Hippocampal formation (tissue), 2 donors: ENCODE measurements at places on chromosomes 2 and 18.

DNA sequence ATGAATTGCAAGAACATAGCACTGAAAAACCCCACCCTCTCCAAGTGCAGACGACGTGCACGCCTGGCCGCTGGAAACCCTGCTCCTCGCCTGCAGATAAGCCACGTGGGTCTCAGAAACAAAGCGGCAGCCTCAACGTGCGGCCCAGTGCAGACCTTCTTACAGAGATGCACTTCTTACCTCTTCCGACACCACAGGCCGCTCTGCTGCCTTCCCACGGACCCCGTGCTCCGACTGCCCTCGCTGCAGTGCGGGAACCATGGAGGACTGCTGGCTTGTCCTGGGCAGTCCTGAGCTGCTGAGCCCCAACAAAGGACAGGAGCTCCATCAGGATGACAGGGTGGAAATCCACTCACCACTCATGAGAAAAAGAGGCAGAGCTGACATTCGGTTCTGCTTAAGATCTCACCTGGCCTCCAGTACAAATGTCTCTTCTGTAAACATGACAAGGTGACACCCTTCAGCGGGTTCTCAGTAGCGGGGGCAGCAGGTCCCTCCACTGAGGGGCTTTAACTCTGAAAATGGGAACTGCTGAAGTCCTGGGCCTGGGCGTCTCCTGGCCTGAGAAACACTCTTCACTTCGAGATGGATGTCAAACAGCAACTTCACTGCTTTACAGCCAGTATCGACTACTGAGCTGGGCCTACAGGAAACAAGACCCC is 6.2 kb downstream of the COPS9 start:
- DNase-seq: no peak

GRCh38 chr2:25201794-25202193 is 33.4 kb upstream of the POMC start:
- no peak for DNase-seq

- DNase-seq: no peak
These were observed 178.3 kb upstream of the KLHL29 start for GRCh38 chr2:23206650-23207049.

GRCh38 chr2:38652431-38653273 is 13.3 kb upstream of the GALM start:
- DNase-seq: no peak

GRCh38 chr2:42324949-42325348 is 36.1 kb downstream of the COX7A2L start:
- no peak for DNase-seq

DNA sequence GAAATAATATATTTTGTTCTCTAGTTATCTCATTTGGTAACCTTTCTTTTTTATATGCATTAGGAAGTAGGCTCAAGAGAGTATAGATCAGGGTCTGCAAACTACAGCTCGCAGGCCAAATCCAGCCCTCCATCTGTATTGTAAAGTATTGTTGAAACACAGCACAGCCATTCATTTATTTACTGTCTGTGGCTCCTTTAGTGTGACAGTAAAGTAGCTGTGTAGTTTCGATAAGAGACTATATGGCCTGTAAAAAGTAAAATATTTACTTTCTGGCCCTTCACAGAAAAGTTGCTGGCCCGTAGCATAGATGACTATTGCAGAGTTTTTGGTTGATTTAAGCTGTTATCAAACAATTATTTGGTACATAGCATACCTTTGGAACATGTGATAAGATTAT is 67.6 kb downstream of the MIB1 start:
- DNase-seq: no peak

GRCh38 chr2:225340923-225341322 is 58.6 kb upstream of the NYAP2 start:
- no peak for DNase-seq

DNA sequence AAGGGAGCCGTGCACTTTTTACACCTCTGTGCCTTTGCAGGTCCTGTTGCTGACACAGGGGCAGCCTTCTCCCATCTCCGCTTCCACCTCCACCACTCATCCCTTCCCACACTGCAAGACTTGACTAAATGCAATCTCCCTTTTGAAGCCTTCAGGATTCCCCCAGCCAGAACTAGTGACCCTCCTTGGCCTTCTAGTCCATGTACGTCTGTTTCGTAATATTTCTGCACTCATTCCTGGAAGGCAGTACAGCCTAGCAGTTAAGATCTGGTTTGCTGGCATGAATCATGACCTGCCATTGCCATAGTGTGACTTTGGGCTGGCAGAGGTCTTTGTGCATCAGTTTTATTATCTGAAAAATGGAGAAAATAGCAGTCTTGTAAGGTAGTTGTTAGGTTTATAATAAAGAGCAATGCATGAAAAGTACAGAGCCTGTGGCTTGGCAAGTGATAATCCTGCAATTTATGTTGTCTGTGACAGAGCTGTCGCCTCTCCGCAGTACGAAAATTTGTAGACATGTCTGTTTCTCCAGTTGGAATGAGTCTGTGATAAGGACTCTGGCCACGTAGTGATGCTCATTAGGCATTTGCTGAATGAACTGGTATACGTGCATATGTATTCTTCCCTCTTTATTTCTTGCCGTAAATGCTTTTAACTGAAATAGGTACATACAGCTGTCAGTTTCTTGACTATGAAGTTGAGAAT is 36.7 kb downstream of the NCK2 start:
- DNase-seq: no peak

DNA sequence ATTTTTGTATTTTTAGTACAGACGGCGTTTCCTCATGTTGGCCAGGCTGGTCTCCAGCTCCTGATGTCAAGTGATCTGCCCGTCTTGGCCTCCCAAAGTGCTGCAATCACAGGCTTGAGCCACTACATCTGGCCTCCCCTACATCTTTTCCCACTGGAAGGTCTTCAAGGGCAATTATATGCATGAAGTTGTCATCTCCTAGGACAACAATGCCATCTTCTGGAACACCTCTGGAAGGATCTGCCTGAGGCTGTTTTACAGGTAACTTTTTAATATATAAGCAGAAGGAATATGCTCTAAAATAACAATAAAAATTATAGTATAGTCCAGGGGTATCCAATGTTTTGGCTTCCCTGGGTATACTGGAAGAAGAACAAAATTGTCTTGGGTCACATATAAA is 321.4 kb downstream of the AFF3 start:
- DNase-seq: no peak

DNA sequence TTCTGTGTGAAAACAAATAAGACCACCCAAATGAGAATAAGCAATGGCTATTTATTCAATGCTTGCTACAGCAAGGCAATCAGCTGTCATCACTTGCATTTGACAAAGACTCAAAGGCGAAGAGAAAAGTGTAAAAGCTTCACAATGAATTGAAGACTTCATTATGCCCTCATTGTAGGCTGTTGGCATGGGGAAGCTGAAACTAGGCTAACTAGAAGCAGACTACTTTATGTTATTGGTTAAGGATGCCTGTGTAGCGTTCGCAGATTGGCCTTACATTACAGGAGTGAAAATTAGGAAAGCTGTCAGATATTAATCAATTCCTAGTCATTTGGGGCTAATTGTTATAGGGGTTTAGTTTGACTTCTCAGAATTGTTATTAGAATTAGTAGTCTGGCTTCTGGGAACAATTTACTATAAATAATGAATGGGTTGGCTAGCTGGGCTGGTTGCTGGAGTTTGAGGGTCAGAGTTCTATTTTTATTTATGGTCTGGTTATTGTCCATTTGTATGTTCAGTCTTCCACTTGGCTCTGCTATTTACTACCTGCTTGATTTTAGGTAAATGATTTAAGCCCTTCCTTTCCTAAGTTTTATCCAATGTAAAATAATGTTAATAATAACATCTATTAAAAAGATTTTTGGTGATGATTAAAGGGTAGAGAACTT is 437.2 kb upstream of the SYT4 start:
- no peak for DNase-seq

GRCh38 chr18:31064130-31064529 is 21.6 kb upstream of the DSC3 start:
- DNase-seq: no peak

GRCh38 chr2:30487603-30488002 is 40.6 kb downstream of the LCLAT1 start:
- no peak for DNase-seq

DNA sequence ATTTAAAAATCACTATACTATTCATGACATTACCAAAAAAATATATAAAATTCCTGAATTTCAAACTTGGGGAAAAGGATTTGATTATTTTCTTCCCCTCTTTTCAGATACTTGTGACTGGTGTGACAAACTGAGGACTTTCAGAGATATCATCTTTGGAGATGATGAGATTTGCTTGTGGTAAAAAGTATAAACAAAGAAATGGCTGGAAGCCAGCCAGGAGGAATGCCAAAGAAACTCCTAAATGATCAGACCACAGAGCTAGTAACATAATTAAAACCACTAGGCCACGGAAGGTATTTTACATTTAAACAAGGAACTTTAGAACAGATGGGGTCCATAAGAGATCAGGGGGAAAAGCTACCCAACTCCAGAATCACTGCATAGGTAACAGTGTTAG is 58.7 kb downstream of the PIGN start:
- DNase-seq: no peak

DNA sequence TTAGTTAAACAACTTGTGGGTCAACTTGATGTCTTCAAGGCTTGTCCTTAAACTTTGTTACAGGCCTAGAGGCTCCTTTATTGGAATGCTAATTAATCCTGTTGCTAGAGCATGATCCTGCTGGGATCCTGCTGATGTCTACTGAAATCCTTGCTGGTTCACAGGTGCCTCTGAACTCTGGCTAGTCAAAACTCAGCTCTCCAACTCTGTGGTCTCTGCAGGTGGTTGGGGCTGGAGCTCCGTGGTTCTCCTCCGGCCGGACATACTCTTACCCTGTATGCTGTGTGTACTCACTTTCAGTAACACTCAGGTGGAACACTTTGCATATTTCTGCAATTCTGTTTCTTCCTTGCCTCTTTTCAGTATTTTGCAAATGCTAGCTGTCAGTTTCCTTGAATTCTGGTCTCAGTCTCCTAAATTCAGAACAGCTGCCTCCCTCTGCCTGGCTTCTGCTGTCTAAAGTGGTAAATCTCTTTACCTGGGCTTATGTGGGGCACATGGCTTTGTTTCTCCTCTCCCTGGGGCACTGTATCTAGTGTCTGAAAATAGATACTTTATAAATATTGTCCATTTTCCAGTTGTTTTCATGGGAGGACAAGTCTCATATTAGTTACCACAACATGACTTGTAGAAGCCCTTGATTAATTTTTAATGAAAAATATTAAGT is 113.0 kb downstream of the ATP9B start:
- DNase-seq: no peak
